ENCODE measurements at places on chromosomes 11 and 22.

- DNase-seq, result no peak
These were observed 5.9 kb upstream of the SLC22A12 start for GRCh38 chr11:64585150-64585549.

GRCh38 chr11:113982306-113982705 is 7.4 kb downstream of the HTR3A start:
- no peak for DNase-seq

DNA sequence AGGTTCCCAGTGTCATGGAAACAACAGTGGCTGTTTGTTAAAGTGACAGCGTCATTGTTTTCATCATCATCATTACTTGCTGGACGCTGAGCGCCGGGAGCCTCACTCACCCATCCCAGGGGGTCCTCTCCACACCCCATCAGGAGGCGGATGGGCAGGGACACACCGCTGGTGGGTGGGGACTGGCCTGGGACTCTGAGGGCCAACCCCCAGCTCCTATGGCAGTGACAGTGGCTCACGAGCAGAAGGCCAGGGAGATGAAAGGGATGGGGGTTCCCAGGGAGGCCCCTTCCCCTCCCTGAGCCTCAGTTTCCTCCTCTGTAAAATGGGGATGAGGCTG is 76.6 kb upstream of the PRR5 start:
- no peak for DNase-seq

GRCh38 chr11:67699521-67699920 is 25.1 kb upstream of the ALDH3B2 start:
- peak; percentile 31 for DNase-seq

- DNase-seq, result no peak
These were observed 231.3 kb downstream of the METTL15 start for GRCh38 chr11:28339488-28339887.

GRCh38 chr11:101584129-101584515 is 315 bp upstream of the TRPC6 start:
- DNase-seq, result no peak

DNA sequence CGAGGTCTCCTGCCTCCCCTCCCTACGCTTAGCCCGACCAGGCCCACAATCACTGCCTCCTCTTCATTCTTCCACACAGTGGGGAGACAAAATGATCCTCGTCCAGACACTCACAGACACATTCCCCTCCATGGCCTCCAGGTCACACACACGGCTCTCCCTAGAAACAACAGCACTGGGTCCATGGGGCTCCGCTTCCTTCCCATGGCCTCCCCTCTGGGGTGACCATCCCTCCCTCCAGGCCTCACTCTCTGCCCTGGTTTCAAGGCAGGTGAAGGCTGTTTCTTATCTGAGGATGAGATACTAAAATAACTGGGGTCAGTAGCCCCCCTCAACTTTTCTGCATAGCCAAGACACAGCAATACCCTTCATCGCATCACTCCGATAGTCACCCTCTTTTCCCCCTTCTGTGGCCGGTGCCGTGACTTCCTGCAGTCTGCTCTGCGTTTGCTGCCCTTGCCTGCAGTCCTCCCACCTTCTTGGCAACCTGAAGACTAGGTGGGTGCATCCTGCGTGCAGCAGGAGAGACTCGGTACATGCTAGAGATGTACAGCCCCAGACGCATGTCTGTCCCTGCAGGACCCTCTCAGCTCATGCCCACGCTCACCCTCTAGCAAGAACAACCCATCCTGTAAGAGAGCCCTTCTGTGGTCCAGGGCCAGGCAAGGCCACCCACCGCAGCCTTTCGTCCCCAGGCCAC is 55.8 kb downstream of the CD6 start:
- DNase-seq, result no peak

- no peak for DNase-seq
These were observed 171.7 kb downstream of the DBX1 start for GRCh38 chr11:19988598-19988997.

DNA sequence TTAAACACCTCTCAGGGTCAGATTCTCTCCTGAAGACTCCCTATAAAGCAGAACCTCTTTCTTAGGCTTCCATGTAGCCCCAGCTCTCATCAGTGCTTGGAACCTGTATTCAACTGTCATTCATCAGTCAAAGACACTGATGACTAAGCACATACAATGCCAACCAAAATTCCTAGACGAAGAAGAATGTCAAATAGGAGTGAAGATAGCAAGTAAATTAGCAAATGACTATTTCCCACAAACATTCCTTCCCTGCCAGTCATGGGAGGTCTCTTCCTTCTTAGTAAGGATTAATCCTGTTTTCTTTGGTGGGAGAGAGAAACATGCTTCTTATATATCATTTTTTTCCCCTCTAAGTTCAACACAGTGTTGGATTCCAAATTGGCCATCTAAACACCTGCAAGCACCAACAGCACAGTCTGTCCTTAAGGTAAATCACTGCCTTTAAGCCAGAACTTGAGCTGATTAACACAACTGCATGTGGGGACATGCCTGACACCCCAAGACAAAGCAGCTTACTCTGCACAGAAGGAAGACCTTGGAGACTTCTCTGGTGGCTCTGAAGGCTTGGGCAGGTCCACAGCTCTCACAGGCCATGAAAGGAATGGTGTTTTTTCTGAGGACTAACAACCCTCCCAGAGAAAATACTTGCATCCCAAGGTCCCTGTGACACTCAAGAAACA is 47.5 kb upstream of the ME3 start:
- peak; percentile 86 for DNase-seq

- DNase-seq, result peak; percentile 32
These were observed 23.9 kb upstream of the RBFOX2 start for GRCh38 chr22:36052505-36052941.

GRCh38 chr11:72232260-72233055 is 7.9 kb downstream of the INPPL1 start:
- no peak for DNase-seq

DNA sequence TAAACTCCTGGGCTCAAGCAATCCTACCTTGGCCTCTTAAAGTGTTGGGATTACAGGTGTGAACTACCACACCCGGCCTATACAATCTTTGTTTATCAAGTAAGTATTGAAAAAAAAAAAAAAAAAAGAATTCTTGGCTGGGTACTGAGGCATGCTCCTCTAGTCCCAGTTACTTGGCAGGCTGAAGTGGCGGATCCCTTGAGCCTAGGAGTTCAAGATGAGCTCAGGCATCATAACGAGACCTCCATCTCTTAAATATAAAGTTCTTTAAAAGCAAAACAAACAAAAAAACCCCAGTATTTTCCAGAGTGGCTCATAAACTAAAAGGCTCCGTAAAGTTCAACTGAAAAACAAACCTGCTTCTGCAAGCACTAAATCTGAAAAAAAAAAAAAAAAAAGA is 50.3 kb upstream of the GAB2 start:
- DNase-seq, result no peak

DNA sequence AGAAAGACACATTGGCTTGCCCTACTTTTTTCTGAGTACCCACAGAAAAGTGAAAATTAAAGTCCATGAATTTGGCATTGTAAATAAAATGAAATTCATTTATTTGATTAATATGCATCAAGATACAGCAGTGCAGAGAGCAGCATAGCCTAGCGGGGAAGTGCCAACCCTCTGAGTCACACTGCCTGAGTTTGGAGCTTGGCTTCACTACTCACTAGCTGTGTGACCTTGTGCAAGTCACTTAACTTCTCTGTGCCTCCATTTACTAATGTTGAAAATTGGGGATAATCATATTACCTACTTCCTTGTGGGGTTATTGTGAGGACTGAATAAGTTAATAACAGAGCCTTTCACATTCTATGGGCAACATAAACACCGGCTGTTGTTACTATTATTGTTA is 111.5 kb upstream of the CSNK2A3 start:
- DNase-seq, result no peak

DNA sequence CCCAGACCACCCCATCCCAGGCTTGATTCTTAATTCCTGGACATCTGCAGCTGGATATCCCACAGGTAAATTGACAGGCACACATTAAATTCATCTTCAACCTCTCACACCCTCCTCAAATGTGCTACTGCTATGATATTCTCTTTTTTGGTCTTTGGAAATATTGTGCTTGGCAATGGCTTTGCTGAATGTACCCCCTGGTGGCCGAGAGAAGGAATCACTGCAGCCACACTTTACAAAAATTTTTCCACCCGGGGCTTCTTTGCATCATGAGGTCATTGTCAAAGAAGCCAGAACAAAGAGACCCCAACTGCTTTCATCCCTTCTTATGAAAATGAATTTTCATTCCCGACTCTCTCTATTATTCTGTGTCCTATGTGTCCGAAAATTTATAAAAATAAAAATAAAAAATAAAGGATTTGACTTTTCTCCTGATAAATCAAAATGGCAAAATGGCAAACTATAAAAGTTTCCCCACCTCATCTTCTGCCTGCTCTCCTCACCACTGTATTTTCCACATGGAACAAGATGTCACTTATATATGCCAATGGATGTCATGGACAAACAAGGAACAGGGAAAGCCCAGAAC is 15.0 kb upstream of the CYB5R2 start:
- DNase-seq, result no peak

GRCh38 chr11:123316003-123316402 is 114.1 kb upstream of the GRAMD1B start:
- DNase-seq, result no peak

- DNase-seq, result peak; percentile 60
These were observed 14.6 kb upstream of the P2RY6 start for GRCh38 chr11:73257342-73258103.

DNA sequence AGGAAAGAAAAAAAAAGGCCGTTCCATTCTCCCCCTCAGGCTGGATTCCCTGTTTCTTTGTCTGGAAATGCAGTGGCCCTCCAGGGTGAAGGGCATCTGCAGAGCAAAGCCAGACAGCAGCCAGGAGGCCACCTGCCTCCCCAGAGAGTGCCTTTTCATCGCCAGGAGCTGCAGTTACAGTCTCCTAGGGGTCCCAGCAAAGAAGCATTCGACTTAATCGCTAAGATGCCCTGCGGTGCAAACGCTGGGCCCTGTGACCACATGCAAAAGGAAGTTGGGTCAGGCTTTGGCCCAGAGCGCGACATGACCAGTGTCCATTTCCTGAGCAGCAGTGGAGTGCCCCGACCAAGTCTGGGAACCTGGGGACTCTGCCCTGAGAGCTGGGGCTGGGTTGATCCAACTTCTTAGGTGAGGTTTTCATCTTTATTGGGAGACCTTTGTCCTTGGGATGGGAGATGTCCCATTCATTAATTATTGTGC is 304.6 kb downstream of the OPCML start:
- DNase-seq, result no peak

GRCh38 chr11:35318977-35319925 is 100.1 kb downstream of the SLC1A2 start:
- DNase-seq, result no peak

GRCh38 chr11:118180300-118180703 is 3.9 kb upstream of the SCN2B start:
- DNase-seq, result no peak

DNA sequence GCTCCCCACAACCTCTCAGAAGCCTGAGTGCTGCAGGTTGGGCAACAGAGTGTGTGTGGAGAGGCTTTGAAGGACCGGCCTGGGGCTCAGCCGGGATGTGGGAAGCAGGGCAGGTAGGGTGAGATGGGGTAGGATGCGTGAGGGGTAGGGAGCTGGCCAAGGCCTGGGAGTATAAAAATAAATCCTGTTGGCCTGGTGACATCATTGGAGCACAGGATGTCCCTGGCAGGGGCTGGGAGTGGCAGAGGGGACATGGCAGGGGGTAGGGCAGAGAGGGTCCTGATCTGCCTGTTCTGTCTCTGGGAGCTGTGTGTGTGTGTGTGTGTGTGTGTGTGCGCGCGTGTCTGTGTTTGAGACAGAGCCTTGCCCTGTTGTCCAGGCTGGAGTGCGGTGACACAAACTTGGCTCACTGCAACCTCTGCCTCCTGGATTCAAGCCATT is 28.6 kb downstream of the TEF start:
- no peak for DNase-seq

DNA sequence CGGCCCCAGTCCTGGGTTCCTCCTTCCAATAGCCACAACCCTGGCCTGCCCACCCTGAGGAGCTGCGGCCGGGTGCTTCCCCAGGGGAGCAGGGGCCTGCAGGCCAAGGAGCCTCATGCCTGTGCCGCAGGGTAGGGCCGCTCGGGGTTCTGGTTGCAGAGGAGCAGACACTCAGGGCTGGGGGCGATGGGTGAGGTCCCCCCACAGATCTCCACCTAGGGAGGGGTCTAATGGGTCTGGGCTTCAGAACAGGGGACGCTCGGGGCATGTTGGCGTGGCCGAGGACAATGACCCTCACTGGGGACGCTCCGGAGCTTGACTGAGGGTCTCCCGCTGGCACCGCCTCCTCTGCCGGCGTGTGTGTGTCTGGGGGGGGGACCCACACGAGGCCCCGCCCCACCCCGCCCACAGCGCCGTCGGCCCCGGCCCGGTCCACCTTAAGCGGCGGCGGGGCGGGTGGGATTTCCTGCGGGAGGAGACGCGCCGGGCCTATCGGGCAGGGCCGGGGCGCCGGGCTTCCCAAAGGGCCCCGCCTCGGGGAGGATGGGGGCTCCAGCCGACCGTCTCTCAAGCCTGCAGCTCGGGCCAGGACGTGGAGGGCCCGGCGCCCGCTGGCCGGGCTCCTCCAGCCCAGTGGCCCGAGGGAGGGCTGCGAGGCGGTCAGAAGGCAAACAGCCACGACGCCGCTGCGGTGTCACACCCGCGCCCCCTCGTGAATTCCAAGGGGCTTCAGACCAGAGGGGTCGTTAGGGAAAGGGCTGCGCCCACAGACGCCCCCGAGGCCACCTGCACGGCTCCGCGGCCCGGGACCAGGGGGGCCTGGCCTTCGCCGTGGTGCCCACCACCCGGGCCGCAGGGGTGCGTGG is 640 bp upstream of the ZDHHC8 start:
- peak; percentile 64 for DNase-seq

DNA sequence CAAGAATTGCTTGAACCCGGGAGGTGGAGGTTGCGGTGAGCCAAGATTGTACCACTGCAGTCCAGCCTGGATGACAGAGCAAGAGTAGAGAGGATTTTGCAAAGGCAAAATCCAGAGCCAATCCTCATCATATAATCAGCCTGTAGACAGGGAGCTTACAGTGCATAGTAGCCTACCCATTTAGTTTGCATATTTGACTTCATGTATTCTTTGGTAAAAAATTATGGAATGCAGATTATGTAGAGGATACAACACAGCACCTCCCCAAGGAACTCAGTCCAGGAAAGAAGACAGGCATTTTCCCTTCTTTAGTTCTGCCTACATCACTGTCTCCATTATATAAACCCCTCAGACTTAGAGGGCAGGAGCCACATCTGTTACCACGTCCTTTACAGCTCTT is 39.7 kb upstream of the YWHAH start:
- no peak for DNase-seq

GRCh38 chr11:131868629-131869507 is 498.5 kb downstream of the NTM start:
- no peak for DNase-seq

GRCh38 chr22:27737521-27737920 is 64.0 kb downstream of the MN1 start:
- no peak for DNase-seq
